HuH-7 (cell line): ENCODE measurements at places on chromosomes 11 and 22.

GRCh38 chr11:12185914-12186313 is 75.5 kb downstream of the MICAL2 start:
- DNase-seq = no peak

DNA sequence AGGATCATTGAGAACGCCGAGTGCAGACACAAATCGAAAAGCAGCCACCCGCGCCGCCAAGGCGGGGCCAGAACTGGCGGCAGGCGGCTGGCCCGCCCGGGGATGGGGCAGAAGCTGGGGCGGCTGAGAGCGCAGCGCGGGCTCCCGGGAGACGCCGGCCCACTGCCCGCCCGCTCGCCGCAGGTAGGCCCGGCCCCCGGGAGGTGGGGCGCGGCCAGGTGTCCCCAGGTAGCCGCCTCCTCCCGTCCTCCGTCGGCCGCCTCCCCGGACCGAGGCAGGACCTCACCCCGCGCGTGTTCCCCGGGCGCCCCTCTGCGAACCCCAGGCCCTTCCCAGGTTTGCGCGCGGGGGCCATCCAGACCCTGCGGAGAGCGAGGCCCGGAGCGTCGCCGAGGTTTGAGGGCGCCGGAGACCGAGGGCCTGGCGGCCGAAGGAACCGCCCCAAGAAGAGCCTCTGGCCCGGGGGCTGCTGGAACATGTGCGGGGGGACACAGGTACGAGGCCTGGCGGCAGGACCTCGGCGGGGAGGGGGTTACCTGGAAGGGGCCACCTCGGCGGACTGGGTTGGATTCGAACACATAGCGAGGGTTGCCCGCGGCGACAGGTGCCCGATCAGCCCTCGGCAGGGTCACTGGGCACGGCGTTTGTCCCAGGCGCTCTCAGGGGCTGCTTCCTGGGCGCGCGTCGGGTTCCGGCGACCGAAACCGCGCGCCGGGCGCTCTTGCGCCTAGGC is at the start of gene PRRG4:
Gene PRRG4 (plus strand): TSS at position 248 of the 733 bp plus-strand sequence. CDS start 603 bp downstream, outside the sequence.
- DNase-seq = peak; percentile 32

DNA sequence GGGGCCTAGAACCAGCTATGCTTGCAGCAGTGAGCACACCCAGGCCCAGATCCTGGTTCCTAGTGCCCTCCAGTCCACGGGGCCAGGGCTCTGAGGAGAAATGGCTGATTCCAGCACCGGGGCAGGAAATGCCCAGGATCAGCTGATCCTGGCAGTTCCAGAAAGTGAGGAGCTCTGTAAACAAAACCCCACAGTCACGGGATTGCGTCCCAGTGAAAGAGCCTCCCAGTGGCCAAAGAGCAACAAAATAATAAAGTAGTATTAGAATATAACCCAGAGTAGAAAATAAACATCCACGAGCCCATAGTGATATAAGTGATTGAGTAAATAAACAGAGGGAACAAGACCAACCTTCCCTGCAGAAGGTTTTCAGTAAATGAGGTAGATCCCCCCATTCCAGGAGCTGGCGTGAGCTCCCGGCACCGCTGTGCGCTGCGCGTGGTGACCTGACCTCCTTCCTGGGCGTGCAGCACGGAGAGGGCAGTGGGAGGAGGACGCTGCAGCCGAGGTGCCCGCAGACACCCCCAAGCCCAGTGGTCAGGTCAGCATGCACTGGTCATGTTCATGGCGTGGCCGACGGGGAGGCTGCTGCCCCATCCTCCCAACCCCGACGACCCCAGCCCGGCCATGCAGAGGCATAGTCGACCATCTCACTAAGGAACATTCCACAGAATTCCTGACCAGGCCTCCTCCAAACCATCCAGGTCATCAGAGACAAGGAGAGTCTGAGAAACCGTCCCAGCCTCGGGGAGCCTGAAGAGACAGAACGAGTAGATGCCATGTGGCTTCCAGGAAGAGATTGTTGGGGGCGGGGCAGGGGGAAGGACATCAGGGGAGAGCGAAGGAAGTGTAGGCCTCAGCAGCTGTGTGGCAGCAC is 19.8 kb downstream of the PTDSS2 start:
- DNase-seq = peak; percentile 60

DNA sequence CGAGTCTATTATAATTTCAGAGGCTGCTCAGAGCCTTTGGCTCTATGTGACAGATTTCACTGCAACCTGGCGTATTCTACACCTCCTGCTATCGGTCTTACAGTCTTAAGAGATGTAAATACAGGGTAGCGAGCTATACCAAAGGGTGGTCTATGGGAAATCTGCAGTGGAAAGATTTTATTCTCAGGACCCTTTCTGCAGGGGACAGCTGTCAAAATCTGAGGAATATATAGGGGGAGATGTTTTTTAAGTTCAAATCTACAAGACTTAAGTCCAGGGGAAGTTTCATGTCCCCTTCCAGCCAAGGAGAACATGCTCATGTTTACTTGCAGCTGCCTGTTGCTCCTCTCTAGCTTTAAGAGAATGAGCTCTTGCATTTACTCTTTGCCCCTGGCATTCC is 62.7 kb downstream of the MICAL2 start:
- no peak for DNase-seq

- DNase-seq = no peak
Measured at GRCh38 chr11:106424111-106424510, 346.6 kb downstream of the AASDHPPT start.

DNA sequence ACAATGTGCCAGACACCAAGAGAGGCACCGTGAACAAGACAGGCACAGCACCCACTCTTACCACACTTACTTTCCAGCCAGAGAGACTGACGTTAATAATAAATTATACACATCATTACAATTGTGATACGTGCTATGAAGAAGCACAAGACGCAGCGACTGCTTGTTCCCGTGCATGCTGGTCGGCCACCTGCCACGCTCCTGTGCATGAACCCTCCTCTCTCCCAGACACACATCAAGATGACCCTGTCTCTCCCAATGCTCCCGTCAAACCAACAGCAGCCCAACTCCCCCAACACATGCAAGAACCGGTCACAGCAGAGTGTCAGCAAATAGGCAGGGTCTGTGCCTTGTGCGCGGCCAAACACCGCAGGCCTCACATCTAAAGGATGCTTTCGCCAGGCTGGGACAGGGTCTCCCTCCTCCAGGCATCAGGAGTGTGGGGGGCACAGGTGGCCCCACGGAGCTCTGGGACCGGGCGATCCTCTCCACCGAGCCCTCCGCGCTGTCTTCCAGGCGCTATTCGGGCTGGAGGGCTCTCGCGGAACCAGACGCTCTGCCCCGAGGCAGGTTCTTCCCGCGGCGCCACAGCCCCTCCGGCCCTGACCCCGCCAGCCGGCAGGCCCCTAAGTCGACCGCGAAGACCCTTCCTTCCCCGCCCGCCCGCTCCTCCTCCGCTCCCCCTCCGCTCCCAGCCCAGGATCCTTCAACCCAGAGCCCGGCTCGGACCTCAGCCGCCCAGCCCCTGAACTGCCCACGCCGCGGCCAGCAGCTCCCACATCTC is 533 bp downstream of the SERGEF start:
- peak; percentile 10 for DNase-seq

DNA sequence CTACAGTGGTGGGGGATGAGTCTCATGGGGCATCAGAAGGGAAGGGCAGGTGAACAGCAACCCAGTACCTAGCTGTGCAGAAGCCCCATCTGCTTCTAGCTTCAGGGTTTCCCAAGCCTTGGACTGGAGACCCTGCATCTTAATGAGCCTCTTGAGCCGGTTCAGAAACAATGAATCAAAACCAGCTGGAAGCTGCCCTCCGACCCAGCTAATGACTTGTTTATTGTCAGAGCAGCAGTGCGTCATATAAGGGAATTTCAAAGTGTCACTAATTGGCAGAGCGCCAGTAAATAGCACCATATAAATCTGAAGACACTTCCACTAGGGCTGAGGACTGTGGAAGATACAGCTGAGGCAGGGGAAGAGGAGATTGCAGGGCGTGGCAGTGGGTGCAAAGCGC is 57.5 kb downstream of the RPUSD4 start:
- no peak for DNase-seq

DNA sequence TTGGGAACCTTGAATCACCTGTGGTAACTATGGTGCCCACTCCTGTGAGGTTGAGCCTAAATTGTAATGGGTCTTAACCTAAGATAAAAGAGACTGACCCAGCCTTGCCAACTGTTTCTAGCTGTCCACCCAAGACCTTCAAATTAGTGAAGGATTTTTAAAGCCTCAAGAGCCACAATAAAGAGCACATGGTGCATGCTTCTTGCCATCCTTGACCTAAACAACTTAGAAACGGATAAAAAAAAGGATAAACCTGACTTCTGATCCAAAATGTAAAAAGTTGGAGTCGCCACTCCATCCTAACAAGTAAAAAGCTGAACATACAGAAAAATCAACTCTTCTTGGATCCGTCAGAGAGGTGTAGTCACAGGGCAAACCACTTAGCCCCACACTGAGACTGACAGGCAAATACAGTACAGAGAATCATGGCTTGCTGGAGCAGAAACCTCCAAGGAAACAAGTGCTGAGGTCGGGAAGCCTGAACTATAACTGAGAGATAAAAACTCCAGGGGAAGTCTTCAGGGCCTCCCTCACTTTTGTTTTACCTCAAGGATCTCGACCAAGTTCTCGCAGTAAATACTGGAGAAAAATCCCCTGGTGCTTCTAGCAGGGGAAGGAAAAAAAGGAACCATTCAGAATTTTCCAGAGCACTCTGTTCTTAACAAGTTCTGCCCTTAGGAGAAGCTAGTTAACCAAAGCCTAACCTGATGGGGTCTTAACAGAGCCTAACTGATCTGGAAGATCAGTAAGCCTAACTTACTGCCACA is 16.3 kb downstream of the ENTHD1 start:
- no peak for DNase-seq

- no peak for DNase-seq
Measured at GRCh38 chr22:40107244-40107643, 70.5 kb upstream of the TNRC6B start.

GRCh38 chr22:22074634-22075381 is 92.2 kb upstream of the TOP3B start:
- no peak for DNase-seq

DNA sequence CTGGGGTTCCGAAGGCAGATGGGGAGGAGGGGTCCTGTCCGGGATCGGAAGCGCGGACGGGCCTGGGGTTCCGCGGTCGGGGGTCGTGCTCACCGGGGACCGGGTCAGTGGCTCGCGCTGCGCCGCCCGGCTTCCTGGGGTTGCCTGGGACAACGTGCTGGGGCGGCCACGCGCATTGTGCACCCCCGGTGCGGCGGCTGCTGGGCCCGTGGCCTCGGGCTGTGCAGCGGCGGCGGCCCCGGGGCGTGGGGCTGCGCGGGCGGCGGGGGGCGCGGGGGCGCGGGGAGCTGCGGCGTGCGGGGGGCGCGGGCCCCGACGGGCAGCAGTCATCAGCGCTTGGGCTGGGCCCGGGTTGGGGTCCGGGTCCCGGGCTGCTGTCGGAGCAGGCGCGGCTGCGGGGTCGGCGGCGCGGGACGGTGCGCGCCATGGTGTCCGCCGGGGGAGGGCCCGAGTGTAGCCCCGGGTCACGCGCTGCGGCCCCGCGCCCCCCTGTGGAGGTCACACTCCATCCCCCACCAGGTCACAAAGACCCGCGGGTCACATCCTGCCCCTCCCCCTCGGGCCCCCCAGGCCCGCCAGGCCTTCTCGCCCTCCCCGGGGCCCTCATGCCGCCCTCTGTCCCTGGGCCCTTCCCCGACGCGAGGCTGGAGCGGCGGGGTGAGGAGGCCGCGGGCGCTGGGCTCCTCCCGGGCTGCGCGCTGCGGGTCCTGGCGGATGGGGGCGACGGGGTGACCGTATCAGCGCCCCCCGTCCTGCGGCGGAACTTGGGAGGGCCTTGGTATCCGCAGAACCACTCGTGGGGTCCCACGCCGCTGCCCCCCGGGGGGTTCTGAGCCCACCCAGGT is at the start of gene TTLL8:
Gene TTLL8 (minus strand): TSS at position 238 of the 845 bp plus-strand sequence.
- no peak for DNase-seq

DNA sequence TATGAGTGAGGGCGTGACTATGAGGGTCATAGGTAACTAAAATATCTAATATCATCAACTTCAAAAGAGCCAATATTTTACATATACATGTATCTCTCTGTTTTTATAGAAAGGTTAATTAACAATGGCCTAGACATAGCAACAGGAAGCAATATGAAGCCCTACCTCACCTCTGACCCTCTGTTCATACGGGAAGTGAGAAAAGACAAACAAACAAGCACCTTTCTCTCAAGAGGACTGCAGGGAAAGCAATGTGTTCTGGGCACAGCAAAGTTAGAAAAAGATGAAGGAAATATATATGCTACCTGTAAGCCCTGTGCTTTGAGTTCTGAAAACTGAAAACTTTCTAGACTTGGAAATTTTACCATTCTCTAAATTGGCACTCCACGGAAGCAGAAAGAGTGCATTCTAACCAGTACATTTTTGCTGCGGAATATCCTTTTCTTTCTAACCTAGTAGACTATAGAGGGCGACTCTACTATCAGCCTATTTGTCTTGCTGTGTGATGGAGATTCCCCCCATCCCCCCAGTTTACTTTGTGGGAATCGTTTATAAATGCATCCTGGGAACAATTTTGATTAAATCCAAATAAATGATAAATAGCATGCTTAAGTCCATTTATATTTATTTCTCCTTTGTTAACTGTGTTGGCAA is 830.4 kb upstream of the FAT3 start:
- DNase-seq = no peak
